ENCODE measurements at places on chromosomes 11 and 22.

- no peak for DNase-seq
These were observed 21.8 kb downstream of the NAT10 start for GRCh38 chr11:34126959-34127848.

- DNase-seq, result no peak
These were observed 684.9 kb downstream of the NTM start for GRCh38 chr11:132055296-132055695.

- DNase-seq, result no peak
These were observed 168.6 kb upstream of the B3GAT1 start for GRCh38 chr11:134580610-134580975.

- DNase-seq, result no peak
These were observed 6.1 kb upstream of the P2RY6 start for GRCh38 chr11:73265853-73266645.

DNA sequence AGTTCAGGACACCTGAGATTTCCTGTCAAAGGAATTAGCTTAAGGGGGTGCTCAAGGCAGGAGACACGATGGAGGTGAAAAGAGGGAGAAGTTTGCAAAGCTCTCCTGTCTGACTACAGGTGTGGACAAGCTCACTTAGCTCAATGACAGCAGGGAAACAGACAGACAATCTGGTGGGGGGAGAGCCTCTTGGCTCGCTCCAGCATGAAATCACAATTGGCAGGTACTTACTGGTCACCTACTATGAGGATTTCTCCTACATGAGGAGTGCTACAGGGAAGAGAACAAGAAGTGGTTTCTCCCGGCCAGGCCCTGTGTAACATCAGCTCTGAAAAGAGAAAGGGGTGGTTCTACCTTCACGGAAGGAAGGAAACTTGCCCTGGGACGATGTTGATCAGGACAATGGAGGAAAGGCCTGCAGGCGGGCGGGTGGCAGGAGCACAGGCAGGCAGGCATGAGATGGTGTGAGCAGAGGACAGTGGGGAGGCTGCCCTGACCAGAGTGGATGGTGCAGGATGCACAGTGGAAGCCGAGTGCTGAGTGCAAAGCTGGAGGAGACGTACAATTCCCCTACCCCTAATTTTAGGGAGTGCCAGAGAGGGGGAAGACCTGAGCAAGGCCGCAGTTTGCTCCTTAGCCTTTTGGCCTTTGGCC is 57.9 kb upstream of the CRTAM start:
- DNase-seq, result no peak

- DNase-seq, result no peak
These were observed 1585.2 kb upstream of the TENM4 start for GRCh38 chr11:81026032-81026431.

- DNase-seq, result no peak
These were observed 56.1 kb upstream of the SLC35C1 start for GRCh38 chr11:45748801-45749200.

DNA sequence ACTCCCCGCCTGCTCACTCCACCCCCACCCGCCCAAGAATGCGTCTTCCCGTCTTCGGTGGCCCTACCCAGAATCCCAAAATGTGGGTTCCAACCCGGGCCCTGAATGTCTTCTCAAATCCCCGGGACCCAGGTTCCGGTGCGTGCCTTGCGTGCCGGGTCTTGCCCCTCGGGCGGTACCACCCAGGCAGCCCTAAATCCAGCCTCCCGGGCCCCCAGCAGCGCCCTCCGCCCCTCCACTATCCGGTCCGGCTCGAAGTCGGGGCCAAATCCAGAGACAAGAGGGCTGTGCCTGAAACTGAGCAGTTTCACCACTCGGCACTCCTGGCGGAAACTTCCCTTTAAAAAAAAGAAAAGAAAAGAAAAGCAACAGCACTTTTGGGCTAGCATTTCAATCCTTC is 16.3 kb upstream of the CCT8L2 start:
- DNase-seq, result no peak

GRCh38 chr11:17352950-17353820 is 1.6 kb downstream of the NCR3LG1 start:
- no peak for DNase-seq

DNA sequence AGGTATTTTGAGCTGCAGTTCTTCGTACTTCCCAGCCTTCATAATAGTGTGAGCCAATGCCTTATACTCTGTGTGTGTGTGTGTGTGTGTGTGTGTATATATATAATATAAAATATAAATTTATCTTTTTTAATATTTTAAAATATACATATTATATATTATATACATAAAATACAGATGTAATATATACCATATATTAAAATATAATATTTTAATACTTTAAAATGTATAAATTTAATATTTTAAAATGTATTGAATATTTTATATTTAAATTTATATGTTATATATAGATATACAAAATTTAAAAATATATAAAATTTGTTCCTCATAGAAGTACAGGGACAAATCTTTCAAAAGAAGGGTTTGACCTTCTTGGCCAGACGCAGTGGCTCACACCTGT is 53.7 kb upstream of the CARD18 start:
- DNase-seq, result no peak

DNA sequence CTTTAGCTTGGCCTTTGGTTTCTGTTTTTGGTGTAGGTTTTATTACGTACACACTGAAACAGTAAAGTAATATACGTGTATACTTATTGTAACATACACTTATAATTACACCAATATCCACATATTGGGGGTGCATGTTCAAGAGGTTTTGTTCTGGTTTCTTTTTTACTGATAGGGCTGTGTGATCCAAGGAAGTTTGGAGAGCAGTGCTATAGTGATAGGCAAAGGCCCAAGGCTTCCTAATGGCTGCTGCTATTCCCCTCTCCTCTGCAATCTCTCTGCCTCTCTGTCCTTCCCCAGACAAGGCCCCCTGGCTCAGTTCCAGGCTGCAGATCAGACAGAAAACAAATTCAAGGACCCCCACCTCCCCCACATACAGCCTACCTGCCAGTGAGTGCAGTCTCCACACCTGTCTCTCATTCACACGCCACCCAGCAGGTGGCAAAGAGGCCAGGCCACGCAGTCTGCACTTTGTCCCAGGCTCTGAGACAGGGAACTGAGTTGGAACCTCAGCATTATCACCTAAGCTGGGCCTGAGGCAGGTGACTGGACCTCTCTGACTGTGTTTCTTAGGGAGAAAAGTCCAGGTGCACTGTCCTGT is 15.1 kb downstream of the TMEM184B start:
- no peak for DNase-seq

Measured in non-pigmented ciliary epithelial cell (primary cell).